ENCODE measurements at places on chromosomes 1 and 21. TPM values are rescaled to one million over a fixed set of nuclear protein-coding genes. Genes with fewer than 3 reads are reported as not detected.

DNA sequence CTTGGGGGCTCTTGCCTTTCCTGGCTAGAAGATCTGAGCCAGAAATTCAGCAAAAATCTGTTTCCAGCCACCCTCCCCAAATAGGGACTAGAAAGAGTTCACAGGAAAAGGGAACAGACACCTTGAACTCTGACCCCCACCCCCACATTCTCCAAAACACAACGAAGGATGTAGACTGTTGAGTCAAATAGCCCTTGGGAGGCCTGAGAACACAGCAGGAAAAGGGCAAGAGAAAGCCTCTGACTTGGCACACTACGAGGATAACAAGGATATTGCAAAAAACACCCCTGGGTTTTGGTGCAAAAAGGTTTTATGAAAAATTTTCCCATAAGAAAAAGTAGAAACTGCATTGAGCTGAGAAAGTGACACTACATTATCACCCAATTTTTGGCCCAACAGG is 1.9 kb upstream of the YRDC start:
- no peaks in the 10 kb centered on the region for H3K27me3 ChIP-seq
- no peak for DNase-seq
- no peak overlapping the region for H3K27ac ChIP-seq
- H3K4me3 ChIP-seq: no peak overlapping the region
- peaks cover 37% of the 10 kb centered on the region for H3K36me3 ChIP-seq
- peaks cover 30% of the 10 kb centered on the region for H3K4me1 ChIP-seq

DNA sequence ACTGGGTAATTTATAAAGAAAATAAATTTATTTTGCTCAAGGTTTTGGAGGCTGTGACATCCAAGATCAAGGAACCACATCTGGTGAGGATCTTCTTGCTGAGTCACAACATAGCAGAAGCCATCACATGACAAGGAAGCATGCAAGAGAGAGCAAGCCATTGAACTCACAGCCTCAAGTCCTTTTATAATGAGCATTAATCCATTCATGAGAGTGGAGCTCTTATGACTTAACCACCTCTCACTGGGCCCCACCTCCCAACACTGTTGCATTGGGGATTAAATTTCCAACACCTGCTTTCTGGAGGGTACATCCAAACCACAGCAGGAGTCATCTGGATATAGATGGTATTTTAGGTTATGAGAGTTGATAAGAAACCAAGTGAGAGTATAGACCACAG is 20.6 kb upstream of the EGLN1 start:
- no peak for DNase-seq
- no peaks in the 10 kb centered on the region for H3K27me3 ChIP-seq
- no peak overlapping the region for H3K4me3 ChIP-seq
- H3K27ac ChIP-seq: no peak overlapping the region
- H3K4me1 ChIP-seq: no peaks in the 10 kb centered on the region

DNA sequence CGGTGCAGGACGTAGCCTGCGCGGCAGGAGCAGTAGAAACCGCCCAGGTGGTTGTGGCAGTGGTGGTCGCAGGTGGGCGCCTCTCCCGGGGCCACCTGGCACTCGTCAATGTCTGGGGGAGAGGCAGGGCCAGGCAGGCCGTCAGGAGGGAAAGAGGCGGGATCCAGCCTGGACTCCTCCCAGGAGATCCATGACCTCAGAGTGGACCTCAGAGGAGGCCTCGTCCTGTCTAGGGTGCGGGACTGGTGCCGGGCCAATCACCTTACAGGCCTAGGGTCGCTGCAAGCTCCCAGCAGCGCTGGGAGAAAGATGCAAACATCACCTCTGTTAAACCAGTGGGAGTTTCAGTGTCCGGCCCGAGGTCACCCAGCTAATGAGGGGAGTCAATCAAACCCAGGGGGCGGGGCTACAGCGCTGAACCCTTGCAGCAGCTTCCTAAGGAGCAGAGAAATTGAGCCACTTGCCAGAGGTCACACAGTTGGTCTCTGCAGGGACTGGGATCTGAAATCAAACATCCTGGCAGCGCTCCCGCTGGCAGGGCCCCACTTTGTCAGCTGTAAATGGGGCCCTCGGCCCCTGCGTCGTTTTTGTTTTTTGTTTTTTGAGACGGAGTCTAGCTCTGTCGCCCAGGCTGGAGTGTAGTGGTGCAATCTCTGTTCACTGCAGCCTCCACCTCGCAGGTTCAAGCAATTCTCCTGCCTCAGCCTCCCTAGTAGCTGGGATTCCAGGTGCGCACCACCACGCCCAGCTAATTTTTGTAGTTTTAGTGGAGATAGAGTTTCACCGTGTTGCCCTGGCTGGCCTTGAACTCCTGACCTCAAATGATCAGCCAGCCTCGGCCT is 1.4 kb downstream of the MASP2 start:
- no peak for DNase-seq
- no peak overlapping the region for H3K4me3 ChIP-seq
- no peaks in the 10 kb centered on the region for H3K36me3 ChIP-seq
- H3K27me3 ChIP-seq: no peaks in the 10 kb centered on the region
- no peak overlapping the region for H3K27ac ChIP-seq
- no peaks in the 10 kb centered on the region for H3K4me1 ChIP-seq

Gene FMO3
- 1.5 TPM for total RNA-seq

GRCh38 chr21:43864313-43864961 is 586 bp upstream of the AGPAT3 start:
- peak overlapping the region; percentile 62 for H3K27ac ChIP-seq
- no peaks in the 10 kb centered on the region for H3K36me3 ChIP-seq
- peak; percentile 57 for DNase-seq
- H3K27me3 ChIP-seq: no peaks in the 10 kb centered on the region
- H3K4me1 ChIP-seq: peaks cover 37% of the 10 kb centered on the region
- peak overlapping the region; percentile 58 for H3K4me3 ChIP-seq

DNA sequence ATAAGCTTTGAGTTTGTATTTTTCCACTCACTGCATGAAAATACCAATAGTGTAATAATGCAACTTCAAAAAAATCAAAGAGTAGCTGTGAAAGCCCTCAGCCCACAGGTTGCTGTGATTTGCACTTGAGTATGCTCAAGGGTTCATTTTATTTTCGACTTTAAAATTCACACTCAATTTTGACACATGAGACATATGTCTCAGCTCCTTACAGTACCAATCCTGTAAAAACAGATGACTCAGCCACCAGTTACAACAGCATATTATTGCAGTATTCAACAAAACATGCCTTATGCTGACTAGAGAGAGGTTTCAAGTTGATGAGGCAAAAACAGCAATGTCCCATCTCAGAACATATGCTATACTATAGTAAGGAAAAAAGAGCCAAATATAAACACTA is 66.1 kb downstream of the CYYR1 start:
- H3K4me1 ChIP-seq: no peaks in the 10 kb centered on the region
- DNase-seq: no peak
- H3K4me3 ChIP-seq: no peak overlapping the region
- H3K36me3 ChIP-seq: no peaks in the 10 kb centered on the region
- no peak overlapping the region for H3K27ac ChIP-seq
- H3K27me3 ChIP-seq: no peaks in the 10 kb centered on the region

DNA sequence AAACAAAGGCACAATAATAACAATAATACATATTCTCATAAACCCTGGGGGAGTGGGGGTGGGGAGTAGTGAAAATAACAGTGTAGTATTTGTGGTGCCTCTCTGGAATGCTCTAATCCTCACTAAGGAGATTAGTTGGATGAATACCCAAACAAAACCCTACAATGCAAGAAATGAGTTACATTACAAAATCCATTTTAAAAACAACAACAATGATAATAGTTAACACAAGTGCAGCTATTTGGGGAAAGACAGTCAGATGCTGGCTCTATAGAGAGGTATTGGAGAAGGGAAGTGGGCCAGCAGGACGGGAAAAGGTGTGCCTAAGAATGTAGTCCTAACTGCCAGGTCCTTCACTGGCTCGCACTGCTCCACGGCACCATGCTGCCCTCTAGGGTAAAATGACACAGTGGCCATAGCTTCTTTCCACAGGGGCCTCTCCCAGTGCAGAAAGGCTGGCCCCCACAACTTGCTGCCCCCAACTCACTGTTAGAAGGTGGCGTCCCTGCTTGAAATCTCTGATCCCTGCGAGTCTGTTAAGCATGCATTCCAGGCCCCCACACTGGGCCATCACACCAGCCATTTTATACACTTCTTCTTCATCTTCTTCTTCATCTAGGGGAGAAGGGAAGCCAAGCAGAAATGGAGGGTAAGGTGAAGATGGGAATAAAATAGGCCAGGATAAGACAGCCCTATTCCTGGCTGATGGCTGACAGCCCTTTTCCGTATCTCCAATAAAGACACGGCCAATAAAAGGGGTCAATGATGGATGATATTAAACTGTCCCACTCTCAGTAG is 113.8 kb downstream of the UBR4 start:
- H3K36me3 ChIP-seq: peaks cover 3% of the 10 kb centered on the region
- H3K27me3 ChIP-seq: no peaks in the 10 kb centered on the region
- H3K27ac ChIP-seq: no peak overlapping the region
- DNase-seq: peak; percentile 49

Data from heart left ventricle (tissue), 16 donors.